Immature natural killer cell (primary cell): ENCODE measurements at places on chromosomes 16 and 17. TPM values are rescaled to one million over a fixed set of nuclear protein-coding genes. Genes with fewer than 3 reads are reported as not detected.

SOST gene
- polyA plus RNA-seq, result 0.10 TPM

DRC7 gene
- not detected for polyA plus RNA-seq

DNA sequence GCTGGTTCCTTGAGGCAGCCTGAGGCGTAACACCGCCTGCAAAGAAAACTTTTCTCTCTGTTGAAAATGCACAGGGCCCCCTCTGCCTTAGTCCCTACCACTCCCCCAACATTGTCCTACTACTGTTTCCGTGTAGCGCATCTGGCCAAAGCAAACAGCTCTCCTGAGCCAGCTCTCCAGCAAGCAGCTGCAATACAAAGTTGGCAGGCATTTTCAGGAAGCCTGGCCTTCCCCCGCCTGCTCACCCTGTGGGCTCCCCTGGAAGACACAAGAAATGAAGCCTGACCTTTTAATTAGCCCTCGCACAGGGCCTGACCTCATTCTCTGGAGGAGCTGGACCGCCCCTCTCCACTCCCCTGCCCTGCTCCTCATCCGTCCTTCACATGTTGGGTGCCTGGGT, 66.7 kb downstream of the SOX9 start:
- DNase-seq, result no peak

DNA sequence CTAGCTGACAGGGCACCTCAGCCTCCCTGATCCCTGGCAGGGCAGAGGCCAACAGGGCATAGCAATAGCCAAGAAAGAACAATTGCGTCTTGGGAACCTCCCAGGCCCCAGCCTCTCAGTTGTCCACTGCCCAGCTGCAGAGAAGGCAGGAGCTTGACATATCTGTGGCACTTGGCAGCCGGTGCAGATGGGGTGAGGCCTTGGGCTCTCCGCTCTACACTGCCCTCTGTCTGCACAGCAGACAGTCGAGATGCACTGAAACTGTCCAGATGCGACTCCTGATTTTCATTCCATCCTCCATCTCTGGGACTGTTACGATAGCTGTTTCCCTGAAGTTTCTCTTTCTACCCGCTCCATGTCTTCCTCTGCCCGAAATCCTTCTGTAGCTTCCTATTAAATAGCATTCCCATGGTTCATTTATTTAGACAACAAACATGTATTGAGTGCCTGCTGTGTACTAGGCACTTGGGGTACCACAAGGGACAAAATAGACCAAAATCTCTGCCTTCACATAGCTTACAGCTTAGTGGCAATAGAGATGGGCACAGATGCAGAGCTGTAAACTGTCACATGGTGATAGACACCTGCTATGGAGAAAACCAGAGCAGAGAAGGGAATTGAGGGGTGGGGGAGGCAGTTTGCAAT, 3.3 kb downstream of the POLR3E start:
- DNase-seq, result no peak

MYH1 gene
- not detected for polyA plus RNA-seq

ASB16 gene
- polyA plus RNA-seq, result 0.27 TPM

- DNase-seq, result no peak
Observed at GRCh38 chr17:73205459-73205961, 12.7 kb downstream of the COG1 start.

DNA sequence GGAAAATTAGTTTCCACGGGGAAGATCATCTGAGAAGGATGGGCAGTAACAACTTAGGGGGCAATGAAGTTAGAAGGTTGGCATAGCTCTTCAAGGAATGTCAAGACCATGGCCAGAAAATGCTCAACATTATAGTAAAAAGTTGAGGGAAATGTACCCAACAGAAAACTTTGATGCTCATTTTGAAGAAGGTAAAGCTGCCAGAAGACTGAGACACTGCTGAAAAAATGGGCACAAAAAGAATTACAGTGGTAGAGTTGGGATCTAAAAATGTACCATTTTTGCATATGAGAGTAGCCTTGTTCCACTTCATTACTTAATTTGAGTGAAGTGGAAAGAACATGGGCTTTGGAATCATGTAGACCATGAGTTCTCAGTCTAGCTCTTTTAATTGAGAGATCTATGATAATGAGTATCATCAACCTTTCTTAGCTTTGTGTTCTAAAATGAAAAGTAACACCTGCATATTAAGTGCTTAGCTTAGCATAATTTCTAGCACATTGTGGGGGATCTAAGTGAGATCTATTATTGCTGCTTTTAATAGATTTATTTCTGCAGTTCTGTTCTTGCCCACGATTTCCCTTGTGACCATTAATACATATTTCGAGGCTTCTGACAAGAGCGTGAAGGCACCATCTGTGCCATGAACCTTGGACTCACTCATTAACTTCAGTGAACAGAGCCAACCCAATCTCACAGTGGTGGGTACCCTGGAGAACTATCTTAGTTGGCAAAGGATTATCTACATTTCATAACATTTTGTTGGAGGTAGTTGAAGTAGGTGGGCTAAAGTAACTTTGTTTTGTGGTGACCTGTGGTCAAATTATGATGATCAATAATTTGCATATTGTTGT, 3.0 kb downstream of the NACA2 start:
- DNase-seq, result no peak

DNA sequence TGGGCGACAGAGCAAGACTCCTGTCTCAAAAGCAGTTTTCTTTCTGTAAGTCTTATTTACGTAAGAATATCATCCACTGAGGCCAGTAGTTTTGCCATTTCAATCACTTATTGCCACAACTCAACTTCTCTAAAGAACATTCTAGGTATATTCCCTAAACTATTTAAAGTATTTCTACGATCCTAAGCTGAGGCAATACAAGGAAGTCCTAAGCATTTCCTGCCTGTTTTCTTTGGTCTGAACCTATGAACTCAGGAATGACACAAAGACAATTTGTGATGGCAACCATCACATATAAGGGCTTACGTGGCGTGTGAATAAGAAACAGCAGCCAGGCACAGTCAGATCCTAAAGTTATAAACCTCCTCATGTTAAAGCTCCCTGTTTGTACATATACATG, 14.2 kb downstream of the USP36 start:
- no peak for DNase-seq

GRCh38 chr16:82899731-82900450, 273.1 kb downstream of the CDH13 start:
- no peak for DNase-seq
